Gastrocnemius medialis (tissue), 4 donors: ENCODE measurements at places on chromosomes 16 and 17.

DNA sequence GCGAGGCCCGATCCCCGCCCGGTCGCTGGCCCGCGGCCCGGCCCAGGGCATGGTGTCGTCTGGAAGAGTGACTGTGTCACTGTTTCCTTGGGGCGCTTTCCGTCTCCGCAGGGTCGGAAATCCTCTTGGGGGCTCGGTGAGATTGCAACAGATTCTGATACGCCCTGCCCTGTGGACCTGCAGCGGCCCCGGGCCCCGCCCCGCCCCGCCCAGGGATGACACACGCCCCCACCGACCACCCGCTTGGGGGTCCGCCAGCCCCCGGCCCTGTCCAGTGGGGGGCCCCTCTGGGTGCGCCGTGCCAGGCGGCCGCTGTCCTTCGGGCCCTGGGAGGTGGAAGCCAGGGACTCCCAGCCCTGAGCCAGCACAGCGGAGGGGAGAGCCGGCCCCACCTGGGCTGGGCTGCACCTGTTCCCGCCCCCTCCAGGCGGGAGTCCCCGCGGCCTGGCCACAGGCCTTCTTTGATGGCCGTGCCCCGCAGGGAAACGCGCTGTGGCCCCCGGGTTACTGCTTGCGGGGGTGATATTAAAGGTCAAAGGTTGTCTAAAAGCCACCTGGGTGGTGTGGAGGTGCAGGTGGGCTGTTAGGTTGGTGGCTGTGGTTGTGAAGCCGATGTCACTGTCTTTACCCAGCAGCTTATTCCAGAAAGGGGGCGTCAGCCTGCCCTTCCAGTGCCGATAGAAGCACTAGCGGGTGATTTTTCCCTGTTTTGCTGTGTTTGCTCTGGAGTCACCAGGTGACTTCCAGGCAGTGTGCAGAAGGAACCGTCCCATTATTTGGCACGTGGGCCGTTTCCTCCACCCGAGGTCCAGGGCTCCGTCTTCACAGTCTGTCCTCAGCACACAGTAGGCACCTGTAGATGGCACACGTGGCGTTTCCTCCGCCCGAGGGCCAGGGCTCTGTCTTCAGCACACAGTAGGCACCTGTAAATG lies 752 bp downstream of the TBC1D24 start:
- DNase-seq = no peak

DNA sequence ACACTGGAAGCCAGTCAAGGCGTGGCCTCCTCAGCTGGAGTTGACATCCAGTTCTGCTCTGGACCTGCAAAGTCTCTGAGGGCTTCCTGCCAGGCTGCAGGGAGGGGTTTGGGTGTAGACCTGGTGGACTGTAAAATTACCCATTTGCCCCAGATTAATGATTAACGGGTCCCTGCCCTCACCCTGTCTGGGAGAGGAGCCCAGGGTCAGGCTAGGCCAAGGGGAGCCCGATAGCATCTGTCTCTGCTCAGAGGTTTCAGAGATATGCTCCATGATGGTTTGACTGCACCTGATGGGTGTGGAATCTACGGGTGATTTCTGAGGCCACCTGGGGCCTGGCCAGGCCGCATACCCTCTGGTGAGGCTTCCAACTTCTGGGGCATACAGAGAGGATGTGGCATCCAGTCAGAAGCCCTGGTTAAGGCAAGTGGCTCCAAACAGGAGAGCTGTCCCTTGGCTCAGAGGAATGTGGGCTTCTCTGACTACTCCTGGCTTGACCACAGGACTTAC lies 11.2 kb downstream of the PPY start:
- no peak for DNase-seq

DNA sequence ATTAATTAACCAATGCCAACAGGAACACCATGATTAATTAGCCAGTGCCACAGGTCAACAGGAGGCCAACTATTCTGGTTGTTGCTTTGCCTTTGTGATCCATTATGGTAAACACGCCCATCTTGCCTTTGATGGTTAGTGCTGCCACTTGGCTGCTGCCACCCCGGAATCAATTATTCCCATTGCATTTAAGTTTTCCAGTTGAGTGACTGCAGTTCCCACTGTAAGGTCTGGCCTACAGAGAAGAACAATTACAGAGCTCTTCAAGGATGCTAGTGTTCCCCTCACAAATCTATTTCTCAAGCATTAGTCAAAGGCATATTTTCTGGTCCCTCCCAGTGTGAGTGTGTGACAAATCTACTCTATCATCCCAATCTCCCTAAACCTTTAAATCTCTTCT lies 7.1 kb upstream of the CLEC19A start:
- no peak for DNase-seq

- DNase-seq = no peak
These were observed 8.8 kb upstream of the CNOT1 start for GRCh38 chr16:58638148-58639036.

DNA sequence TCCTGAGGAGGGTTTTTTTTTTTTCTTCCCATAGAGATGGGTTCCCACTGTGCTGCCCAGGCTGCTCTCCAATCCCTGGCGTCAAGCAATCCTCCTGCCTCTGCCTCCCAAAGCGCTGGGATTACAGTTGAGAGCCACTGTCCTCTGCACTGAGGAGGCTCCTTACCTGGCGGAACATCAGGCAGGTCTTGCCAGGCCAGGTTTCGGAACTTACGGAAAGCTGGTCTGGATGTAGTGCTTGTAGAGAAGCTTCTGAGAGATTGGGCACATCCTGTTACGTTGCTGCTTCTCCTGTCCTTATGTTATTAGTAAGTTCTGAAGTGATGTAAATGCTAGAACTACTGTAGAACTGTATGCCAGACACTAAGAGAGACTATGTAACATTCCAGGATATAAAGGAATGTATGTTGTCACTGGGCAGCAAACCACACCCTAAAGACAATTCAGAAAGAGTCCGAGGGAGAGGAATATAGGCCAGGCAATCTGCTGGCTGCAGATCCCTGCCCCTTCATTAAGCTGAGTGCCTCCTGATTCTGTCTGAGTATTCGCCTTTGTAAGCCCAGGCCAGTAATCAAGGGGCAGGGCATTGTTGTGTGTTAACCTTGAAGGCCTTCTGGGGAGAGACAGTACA lies 21.1 kb downstream of the ETV4 start:
- DNase-seq = no peak

DNA sequence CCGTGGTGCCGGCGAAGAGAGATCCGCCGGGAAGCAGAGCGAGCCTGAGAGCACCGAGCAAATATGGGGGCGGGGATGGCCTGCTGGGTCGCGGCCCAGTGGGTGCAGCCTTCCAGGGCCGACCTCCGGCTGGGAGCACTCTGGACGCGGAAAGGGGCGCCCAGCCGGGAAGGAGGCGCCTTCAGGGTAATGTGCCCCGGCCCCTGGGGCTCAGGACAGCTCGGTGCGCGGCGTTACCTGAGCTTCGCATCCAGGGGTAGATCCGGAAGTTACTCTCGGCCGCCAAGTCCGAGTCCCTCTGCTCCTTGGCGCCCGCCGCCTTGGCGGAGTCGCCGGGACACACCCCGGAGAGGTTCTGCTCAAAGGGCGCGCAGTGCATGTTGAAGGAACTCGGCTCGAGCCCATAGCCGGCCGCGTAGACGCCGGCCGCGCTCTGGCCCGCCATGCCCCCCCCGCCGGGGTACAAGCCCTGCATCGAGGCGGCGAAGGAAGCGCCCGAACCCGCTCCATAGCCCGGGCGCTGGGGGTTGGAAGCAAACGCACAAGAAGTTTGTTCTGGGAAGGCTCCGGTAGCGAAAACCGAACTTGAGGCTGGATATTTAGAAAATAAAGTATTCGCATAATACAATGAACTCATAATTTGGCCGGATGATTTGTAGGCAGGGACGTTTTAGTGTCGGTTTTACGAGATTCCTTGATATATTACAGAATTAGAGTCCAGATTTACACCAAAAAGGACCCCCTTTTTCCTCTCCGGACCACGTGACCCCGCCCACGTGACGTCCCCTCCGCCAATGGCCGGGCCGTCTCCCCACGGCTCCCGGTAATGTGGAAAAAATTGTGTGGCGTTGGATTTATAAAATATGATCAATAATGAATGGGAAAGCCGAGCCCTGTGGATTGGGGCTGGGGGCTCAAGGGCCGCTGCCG lies at the start of gene HOXB7:
HOXB7 (minus strand) TSS at position 736 of the 930 bp plus-strand sequence; CDS start at position 637, 99 bp downstream.
- DNase-seq = no peak

DNA sequence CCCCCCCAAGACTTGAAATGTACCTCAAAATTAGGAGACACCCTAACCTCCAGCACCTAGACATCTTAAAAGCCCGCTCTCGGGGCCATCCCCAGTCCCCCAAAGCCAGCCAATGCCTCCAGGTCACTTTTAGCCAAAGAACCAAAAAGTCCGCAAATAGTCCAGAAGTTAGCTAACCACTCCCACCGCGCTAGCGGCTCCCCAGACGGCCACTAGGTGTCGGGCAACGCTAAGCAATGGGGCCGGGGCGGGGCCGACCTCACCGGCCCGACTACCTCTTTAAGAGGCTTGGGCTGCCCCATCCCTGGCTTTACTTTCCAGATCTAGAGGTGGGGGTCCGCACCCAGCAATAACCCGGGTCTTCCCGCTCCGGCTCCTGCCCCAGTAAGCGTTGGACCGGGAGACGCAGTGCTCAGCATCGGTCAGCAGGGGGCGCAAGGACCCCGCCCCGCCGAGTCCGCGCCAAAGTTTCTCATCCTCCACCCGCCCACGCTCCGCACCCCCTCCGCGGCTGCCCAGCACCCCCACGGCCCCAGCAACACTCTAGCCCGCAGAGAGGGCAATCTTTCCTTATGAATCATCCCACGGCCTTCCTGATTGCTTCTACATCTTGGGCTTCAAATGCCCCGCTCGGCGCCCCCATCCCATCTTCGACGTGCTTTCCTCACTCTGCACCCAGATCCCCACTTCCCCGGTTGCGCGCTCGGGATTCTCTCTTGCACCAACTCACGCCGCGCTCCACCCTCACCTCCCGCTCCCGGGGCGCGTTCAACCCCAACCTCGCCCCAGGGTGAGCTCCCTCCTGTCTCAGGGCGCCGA lies 765 bp downstream of the COL1A1 start:
- DNase-seq = peak; percentile 63

DNA sequence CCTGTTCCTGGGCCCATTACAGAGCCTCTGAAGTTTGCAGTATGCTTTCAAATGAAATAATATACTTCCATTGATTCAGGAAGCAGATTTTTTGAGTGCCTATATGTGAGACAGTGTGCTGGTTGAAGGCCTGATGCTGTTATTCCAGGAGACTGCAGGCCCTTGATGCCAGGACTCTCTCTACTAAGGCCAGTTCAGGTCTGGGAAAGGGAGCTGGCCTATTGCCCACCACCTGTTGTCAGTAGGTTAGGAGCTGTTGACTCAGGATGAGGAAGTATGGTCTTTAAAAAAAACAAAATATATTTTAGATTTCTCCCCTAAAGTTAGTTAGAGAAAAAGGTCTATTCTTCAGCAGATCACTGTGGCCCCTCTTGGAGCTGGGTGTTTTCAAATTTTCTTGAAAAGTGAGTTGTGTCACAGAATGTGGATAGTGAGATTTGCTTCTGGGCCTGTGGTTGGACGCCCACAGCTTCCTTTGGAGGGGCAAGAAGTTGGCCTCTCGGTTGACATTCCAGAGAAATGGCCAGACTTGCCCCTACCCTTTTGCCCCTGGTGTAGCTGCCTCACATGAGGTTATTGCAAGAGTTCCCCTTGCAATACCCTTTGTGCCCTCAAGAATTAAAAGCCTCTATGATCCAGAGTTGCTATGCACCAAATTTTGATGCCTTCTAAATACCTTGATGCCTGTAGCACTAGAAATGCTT lies 7.9 kb downstream of the ESRP2 start:
- DNase-seq = peak; percentile 88

- peak; percentile 78 for DNase-seq
These were observed 41.4 kb downstream of the DDX19A start for GRCh38 chr16:70388006-70388680.

- DNase-seq = no peak
These were observed 3.0 kb downstream of the CES3 start for GRCh38 chr16:66964049-66964448.

GRCh38 chr16:84243732-84244131 lies 3.9 kb upstream of the KCNG4 start:
- no peak for DNase-seq

DNA sequence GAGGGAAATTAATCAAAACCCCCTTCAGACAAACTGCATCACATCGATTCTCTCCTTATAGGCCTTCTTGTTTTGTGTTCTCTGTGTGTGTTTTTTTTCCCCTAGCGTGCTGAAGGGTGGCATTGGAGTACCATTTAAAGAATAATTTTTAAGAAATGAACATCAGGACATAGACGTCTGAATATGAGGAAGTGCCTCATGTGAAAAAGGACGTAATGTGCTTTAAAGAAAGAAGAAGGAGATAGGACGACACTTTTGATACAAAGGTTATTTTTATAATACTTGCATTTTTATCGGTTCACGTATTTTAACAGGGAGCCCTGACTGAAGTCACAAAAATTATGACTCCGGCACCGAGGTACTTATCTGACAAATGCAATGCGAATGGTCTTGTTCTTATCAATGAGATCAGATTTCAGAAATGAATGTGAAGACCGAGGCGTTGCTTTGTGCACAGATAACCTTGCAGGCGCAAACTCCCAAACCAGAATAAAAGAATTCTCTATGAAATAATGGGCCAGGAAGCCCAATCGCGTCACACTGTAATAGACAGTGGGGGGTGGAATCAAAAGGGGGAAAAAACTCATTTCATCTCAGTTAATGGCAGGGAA lies 606.3 kb downstream of the MAF start:
- DNase-seq = no peak

DNA sequence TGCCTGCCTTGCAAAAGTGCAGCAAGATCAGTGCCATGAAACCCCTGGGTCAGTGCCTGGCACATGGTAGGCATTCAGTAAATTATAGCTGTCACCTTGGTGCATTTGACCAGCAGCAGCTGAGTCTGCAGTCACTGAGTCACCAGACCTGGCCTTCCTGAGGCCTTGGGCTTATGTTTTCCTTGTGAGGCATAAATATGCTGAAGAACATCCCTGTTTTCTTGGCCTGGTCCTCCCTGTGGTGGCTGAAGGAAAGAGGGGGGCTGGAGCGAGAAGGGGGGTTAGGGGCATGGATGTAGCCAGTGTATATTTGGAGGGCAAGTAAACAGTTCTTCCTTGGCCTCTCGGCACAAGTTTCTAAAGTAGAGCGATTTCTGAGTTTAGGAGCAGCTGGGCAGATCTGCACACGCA lies 26.5 kb downstream of the EPN2 start:
- peak; percentile 92 for DNase-seq

GRCh38 chr17:40087903-40088718 lies 12.3 kb downstream of the NR1D1 start:
- no peak for DNase-seq

DNA sequence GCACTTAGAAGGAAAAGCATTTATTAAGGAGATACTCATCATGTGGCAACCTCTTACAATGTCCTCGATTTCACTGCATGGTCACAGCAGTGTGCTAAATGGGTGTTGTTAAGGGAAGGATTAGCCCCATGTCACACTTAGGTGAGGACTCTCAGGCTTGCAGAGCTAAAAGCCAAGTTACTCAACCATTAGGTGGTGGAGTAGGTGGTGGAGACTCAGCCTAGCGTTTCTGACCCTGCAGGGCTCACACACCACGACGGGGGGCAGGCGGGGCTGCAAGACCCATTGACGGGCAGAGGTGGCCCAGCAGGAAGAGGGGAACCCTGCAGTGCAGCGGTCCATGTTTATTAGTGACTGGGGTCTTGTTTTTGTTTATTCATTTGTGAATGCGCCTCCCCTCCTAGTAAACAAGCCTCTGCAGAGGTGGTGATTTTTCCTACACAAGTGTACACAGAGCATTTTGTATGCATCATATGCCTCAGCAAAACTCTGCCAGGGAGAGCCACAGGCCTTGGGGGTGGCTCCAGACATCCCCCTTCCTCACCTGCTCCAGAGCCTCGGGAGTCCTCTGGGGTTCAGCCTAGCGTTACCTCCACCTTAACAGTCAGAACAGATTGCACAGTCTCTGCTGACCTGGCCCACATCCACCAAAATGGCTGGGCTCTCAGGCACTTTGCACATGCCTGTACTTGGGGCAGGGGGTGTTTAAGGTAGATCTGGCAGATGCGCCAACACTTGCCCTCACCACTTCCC lies 216.7 kb downstream of the C16orf95 start:
- DNase-seq = no peak
